ENCODE measurements at places on chromosomes 11 and 22.

GRCh38 chr11:116694815-116695590 is 77.8 kb downstream of the BUD13 start:
- DNase-seq, result peak; percentile 12

DNA sequence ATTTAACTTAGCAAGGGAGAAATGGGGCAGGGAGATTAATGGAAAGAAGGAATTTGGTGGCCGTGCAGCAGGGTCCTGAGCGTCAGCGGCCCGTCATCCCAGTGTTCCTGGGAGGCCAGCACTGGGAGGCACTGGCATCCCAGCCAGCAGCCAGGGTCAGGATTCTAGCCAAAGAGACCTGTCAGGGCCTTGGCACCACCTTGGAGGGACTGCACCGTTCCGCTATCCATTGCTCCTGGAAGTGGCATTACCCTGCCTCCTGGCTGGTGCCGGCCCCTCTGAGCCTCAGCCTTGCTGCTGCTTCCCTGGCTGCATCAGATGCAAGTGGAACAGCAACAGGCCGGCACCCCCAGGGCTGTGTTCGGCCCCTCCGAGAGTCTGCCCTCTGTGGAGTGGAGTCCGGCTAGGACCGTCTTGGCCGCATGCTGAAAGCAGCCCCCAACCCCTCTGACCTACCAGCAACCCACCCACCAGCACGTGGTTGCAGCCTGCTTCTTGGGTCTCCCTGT is 30.1 kb downstream of the RASD2 start:
- DNase-seq, result no peak

GRCh38 chr22:31449506-31449905 is 40.1 kb downstream of the EIF4ENIF1 start:
- no peak for DNase-seq

DNA sequence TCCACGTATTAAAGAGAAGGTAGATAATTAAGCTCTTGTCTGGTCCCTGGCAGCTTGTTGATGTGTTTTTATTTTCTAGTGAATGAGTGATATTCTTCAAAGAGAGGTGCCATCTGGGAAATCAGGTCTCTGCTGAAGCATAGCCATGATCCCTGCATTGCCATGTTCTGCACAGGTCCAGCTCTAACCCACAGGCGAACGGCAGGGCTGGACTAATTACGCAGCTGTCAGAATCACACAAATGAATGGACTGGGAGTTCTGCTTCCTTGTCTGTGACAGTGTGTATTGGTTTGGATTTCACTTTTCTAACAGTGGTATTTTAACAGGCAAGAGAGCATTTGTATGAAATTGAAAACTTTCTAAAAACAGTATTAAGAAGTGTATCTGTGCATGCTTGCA is 235.6 kb downstream of the FAT3 start:
- DNase-seq, result no peak

- no peak for DNase-seq
Observed at GRCh38 chr11:119108857-119109221, 1.7 kb downstream of the C2CD2L start.

GRCh38 chr11:73203790-73204189 is 14.3 kb upstream of the P2RY2 start:
- no peak for DNase-seq

GRCh38 chr11:19419808-19420207 is 179.1 kb upstream of the E2F8 start:
- no peak for DNase-seq

DNA sequence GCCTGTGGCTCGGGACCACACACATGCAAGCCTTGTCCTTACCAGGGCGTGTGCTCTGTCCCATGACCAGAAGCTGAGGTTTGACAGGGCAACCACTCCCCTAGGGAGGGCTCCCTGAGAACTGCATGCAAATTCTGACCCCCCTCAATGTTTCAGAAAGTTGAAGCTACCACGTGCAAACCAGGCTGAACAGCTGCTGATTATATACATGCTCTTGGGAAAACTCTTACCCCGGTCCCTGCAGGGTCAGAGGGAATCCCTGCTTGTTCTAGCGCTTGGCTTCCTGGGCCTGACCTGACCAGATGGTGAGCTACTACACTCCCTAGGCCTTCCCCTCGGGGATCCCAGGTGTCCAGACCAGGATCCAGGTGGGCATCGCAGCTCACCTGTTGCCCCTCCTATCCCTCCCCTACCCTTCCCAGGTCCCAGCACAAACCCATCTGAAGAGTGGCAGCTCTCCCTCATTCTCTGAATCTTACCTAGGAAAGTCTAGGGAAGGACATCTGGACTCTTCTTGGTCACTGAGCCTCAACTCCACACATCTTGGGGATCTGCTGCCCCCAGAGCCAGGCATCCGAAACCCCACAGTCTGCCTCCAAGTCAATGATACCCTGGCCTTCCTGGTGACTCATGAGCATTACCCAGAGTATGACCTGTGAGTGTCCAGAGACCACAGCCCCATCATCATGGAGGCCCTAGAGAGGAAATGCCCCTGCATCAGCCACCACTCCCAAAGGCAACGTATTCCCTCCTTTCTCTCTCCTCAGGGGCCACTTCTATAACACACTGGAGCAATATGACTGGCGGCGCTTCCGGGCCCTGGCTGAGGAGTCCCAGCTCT is 61.5 kb downstream of the BTG4 start:
- no peak for DNase-seq

DNA sequence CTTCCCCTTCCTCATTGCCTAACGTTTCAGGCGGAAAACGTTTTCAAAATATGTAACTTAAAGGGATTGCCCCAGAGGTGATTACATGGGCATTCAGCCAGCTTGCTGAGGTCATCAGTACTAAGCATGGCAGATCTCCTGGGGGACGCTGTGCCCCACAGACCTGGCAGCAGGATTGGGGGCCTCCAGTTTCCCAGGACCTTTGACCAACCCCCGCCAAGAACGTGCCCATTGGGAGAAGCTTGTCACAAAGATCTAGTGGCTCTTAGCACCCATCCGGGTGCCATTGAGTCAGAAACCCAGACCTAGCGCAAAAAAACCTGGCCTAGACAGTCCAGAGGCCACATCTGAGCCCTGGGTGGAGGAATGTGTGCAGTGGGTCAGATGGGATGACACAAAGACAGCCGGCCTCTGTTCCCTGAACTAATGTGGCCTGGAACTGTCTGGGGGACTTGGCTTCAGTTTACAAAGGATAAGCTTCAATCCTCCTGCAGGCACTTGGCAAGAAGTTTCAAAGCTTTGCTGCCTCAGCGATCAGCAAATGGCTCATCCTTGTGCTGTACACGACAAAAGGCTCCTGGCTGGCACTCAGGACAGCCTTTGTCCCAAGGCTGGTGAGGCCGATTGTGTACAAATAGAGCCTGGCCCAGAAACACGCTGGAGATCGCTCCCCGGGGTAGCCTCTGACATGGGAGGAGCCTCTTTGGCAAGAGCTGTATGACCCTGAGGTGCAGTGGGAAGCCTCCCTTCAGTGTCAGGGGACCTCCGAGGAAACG is 9.5 kb downstream of the C1QTNF6 start:
- DNase-seq, result no peak

GRCh38 chr11:71947498-71947897 is 18.7 kb downstream of the RNF121 start:
- DNase-seq, result no peak
